HFF-Myc (cell line): ENCODE measurements at places on chromosomes 13 and 19.

GRCh38 chr19:45340232-45340898 lies at the start of gene KLC3:
Gene KLC3, plus strand, starts transcription at chr19:45340750. Its CDS starts 4,792 bp downstream, at chr19:45345542.
- no peak for DNase-seq

DNA sequence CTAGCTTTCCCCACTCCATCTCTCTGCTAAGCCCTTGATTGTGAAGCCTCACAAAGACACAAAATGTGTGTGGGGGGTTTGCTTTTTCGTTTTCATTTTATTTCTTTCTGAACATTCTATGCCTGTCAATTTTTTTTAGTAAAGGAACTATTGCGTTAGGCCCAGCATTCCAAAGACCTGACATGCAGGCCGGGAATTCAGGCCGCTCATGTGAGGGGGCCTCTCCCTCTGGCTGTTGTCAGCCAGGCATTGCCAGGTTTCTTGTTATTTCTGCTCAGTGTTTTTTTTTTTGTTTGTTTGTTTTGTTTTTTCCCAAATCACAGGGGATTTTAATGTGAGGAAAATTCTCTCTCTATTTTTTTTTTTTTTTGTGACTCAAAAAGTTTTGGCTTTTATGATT lies 10.3 kb upstream of the MEDAG start:
- DNase-seq, result no peak

DNA sequence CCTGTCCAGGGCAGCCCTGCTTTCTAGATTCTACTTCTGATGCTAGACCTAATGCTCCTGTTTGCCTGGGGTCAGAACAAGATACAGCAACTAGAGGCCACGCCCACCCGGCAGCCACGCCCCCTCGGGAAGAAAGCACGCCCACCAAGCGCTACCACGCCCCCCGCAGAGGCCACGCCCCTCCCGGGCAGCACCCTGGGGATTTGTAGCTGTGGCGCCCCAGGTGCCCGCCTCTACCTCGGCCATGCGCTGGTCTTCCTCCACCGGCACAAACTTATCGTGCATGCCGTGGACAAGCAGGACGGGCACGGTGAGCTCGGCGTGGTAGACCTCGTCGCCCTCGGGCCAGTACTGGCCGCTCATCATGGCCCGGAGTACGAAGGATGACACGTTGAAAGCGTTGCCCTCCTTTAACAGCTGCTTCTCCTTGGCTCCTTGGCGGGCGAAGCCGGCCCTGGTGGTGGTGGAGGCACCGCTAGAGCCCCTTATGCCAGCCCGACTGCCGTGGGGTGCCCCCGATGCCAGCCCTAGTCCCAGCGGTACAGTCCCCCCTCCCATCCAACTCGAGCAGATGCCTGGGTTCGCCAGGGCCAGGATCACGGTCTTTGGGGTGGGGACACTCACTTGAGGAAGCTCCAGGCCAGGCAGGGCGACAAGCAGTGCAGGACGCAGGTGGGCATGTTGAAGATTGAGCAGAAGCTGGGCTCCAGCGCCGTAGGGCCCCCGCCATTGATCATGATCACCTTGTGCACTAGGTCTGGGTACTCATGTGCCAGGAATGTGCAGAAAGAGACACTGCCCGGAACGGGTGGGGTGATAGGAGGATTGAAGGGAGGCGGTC lies 9.0 kb downstream of the ABHD8 start:
- no peak for DNase-seq

DNA sequence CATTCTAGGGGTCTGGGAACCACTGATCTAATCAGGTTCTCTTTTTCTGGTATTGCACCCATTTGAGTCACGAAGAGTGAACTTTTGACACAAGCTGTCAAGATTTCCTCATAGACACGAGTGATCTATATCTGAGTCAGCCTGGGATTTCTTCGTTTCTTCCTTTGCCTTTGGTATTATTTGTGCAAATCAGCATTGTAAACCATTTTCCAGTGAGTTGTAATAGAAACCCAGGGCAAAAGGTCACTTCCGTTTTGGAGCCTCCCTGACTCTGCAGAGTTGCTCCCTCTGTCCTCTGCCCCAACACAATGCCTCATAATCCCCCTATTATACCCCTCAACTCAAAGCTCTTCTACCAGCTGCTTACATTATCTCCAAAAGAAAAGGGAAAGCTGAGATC lies 615.1 kb downstream of the EFNB2 start:
- no peak for DNase-seq

DNA sequence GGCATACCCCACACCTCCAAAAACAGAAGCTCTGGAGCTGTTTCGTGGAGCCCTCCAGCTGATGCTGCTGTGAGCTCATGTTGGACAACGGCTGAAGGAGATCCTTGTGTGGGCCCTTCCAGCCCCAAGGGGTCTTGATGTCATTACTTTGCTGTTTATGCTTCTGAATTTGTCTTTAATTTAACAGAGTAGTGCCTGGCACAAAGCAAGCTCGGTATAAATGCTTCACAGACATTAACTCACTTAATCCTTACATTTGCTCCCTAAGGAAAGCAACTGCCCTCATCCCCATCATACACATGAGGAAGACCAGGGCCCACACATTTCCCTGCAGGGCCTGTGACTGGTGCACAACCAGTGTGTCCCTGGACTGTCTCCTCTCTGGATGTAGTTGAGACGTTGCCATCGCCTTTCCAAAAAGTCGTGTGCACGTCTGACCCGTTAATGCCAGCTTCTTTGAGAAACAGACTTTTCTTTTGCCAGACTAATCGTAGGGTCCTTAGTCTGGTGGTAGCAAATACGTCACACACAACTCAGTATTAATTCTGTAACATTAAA lies 7.6 kb downstream of the COL4A1 start:
- no peak for DNase-seq

GRCh38 chr19:18100710-18101109 lies 3.1 kb downstream of the MAST3 start:
- DNase-seq, result no peak

- no peak for DNase-seq
Observed at GRCh38 chr19:50532952-50533351, 19.2 kb upstream of the ASPDH start.
